ENCODE measurements at places on chromosomes 6 and 20.

- DNase-seq: peak; percentile 94
Measured at GRCh38 chr6:166763606-166764472, 136.8 kb upstream of the RPS6KA2 start.

GRCh38 chr6:131728296-131728939, 17.6 kb upstream of the CTAGE9 start:
- no peak for DNase-seq

GRCh38 chr20:62426699-62427131, 624 bp downstream of the RBBP8NL start:
- no peak for DNase-seq

- DNase-seq: peak; percentile 15
Measured at GRCh38 chr6:126625019-126625418, 285.1 kb downstream of the CENPW start.

GRCh38 chr20:1328680-1329330, at the start of gene SDCBP2:
TSS of gene SDCBP2 (minus strand) at chr20:1329139. CDS start at chr20:1320416, 8,723 bp downstream.
- no peak for DNase-seq

DNA sequence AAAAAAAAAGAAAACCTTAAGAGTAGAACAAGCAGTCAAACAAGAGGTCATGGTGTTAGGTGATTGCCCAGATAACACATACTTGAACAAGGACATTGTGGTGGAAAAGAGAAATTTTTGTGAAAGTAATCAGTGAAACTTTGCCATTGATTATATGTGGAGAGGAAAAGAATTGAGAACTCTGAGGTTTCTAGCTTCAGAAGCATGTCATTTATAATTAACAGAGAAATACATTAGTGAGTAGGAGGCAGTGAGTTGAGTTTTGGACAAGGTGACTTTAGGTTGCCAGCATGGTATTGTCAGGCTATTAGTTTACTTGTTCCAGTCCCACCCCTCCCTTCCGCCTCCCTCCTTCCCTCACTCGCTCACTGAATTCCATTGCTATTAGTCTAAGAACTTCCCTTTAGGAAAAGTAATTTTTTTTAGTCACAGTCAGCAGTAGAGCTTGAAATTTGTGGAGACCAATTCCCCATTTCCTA, 17.2 kb downstream of the TAB2 start:
- no peak for DNase-seq

- DNase-seq: peak; percentile 67
Measured at GRCh38 chr6:31831350-31832215, 4.0 kb downstream of the HSPA1B start.

DNA sequence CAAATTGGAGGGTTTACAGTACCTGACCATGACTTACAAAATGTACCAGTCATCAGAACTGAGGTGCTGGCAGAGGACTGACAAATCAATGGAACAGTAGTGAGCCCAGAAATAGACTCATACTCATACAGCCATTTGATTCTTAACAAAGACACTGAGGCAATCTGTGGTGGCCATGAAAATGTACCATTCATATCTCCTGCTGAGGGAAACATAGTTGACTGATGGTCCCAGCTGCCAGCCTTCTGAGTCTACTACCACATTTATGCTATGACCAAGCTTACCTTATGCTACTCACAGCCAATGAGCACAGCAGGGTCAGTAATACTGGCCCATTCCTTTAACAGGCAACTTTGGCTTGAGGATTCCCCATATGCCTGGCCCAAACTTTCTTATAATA, 88.6 kb downstream of the WASF1 start:
- no peak for DNase-seq

- DNase-seq: no peak
Measured at GRCh38 chr6:3419624-3420272, 37.1 kb downstream of the SLC22A23 start.

DNA sequence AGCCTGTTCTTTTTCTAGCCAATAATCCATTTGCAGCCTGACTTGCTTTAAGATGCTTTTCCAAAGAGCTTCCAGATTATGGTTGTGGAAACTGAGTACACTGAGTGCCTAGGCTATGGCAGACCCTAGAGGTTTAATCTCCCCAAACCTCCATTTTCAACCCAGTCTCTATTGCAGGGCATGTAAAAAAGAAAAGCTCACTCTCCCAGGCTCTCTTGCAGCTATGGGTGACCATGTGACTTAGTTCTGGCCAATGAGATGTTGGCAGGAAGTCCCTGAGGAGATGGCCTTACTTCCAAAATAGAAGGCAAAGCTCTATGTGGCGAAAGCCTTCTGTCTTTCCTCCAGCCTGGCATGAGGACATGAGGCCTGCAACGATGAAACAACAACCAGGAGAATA, 3.8 kb downstream of the PDRG1 start:
- DNase-seq: peak; percentile 16

- no peak for DNase-seq
Measured at GRCh38 chr6:20028143-20028542, 184.1 kb downstream of the MBOAT1 start.

- no peak for DNase-seq
Measured at GRCh38 chr6:41093729-41094128, 21.0 kb downstream of the NFYA start.

Data from NB4 (cell line).